ENCODE measurements at places on chromosomes 6 and 20.
A peak's percentile ranks its signal among the peaks of the same experiment; 100 is the strongest.

GRCh38 chr6:12709556-12710232, 6.9 kb upstream of the PHACTR1 start:
- no peak for DNase-seq

DNA sequence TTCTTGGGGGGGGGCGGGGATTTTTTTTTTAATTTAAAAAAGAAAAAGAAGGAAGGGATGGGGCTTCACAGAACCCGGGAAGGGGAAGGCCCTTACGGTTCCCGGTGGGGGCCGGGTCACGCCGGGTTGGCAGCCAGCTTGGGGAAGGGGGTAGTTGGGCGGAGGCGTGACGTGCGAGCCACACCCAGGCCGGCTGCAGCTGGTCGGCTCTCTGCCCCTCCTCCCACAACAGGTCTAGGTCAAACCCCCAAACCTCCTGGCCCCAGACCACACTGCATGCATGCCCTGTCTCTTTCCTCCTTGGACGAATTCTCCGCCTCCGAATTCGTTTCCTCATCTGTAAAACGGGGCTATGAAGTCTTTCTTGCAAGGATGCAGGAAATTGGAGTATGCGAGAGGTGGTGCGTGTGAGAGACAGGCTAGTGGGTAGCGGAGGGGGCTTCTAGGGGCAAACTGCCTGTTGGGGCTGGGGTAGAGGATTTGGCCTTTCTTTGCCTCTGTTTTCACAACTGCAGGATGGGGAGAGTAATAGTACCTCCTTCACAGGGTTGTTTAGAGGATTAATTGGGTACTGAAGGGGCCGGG, 828 bp downstream of the HCK start:
- peak; percentile 80 for DNase-seq

DNA sequence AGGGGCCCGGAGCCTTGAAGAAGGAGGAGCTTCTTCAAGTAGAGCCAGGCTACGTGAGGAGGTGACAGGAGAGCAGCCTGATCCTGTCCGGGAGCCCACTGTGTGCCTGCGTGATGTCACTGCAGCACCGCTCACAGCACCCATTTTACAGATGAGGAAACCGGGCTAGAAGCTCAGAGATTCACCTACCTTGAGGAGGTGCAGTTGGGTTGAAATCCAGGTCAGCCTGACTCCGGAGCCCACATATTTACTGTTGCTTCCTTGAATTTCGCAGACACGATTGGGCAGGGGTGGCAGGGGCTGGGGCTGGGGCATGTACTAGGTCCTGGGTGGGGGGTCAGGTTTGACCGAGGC, 12.5 kb downstream of the VSTM2L start:
- DNase-seq: no peak

DNA sequence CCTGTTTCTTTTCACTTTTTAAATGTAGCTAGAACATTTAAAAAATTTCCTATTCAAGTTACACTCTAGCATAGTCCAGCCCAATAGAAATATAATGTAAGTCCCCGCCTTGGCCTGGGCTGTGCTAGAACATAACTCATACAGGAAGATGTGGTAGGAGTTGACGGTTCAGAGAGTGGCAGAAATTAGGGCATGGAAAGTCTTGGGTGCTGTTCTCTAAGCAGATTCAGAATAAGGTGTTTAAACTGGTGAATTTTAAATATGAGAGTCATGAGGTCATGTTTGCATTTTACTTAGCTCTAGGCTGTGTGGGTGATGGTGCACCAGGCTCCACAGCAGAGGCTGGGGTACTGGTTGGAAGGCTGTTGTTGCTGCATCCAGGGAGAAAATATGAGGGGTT, 256.5 kb downstream of the FARS2 start:
- no peak for DNase-seq

GRCh38 chr20:32316667-32317066, 39.2 kb downstream of the KIF3B start:
- DNase-seq: no peak

DNA sequence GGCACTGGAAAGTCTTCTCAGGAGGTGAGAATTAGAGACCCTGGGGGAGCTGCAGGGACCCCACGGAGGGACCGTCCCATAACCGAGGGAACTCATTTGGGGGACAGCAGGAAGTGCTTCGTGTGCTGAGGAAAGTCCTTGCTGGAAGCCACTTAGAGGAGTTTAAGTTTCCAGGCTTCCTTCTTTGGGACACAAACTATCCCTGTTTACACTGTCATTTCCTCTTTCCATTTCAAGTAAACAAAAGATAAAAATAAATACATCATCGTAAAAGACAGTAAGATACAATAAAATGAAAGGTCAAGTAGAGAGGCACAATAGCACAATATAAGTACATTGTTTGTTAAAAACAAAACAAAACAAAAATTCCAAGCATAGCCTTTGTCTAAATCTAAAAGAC, 101.2 kb downstream of the TTLL2 start:
- no peak for DNase-seq

DNA sequence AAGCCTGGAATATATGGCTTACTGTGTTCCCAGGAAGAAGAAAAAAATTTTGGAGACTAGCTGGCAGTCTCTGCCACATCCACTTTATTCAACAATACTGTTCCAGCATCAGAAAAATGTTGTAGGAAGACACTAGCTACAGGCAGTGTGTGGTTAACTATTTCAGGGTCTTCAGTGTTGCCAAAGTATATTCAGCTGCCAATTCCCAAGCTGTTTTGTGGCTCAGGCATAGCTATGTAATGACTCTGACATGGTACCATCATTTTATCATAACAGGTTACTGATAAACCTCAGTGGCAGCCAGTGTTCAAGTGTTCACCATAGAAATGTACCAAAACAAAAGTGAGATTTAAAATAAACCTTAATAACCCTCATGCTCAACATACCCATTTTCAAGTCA, 503.1 kb downstream of the ADGRB3 start:
- DNase-seq: no peak

DNA sequence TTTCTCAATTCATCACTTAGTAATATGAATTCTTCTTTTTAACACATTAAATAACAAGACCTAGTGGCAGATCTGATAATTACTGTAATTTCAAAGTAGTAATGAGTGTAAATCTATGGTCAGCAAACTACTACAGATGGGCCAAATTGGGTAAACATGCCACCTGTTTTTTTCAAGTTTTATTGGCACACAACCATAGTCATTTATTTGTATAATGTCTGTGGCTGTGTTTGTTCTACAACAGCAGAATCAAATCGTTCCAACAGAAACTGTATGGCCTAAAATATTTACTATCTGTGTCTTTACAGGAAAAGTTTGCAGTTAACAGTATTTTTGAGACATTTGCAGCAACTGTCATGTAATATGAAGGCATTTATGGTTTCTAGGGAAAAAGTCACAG, 86.1 kb upstream of the EYA2 start:
- no peak for DNase-seq

- no peak for DNase-seq
Measured at GRCh38 chr6:131177996-131178395, 42.7 kb downstream of the AKAP7 start.

- DNase-seq: no peak
Measured at GRCh38 chr6:130369831-130370230, 4.0 kb downstream of the TMEM200A start.

DNA sequence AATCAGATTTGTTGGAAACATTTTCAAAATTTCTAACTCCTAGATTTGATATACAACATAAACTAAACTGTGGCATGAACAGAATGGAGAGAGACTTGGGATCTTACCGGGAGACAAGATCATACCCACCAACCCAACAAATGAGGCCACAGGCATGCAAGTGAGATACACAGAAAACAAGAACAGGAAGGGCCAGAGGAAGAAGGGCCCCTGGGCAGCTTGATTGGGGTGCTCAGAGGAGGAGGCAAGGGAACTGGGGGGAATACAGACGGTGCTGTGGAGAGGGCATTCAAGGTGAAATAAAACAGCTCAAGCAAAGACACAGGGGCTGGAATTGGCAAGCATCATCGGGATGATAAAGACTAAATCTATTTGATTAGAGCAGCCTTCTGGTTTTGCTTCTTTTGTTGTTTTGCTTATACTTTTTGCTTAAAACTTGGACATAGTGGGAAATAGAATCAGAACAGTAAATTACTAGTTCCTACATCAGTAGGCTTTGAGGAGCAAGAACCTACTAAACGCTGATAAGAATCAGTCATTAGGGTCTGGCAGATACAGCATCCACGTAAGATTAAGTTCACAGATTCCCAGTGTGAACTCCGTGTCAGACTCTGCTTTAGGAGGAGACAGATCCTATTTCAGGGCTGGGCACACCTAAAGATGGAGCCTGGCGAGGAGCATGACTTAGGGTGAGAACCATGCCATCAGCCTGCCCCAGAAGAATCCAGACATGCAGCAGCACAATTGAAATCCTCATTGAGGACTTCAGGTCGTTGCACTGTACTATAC, 3.5 kb upstream of the RAMACL start:
- no peak for DNase-seq

- DNase-seq: no peak
Measured at GRCh38 chr20:8571611-8572010, 439.5 kb downstream of the PLCB1 start.

- peak; percentile 93 for DNase-seq
Measured at GRCh38 chr6:31945507-31946369, at the start of gene CFB. Gene CFB (plus strand): TSS chr6:31946095. CDS start chr6:31946222, 127 bp downstream.

GRCh38 chr6:113476937-113477839, 380.0 kb upstream of the MARCKS start:
- DNase-seq: no peak

GRCh38 chr20:5357946-5358345, 41.2 kb upstream of the PROKR2 start:
- no peak for DNase-seq

DNA sequence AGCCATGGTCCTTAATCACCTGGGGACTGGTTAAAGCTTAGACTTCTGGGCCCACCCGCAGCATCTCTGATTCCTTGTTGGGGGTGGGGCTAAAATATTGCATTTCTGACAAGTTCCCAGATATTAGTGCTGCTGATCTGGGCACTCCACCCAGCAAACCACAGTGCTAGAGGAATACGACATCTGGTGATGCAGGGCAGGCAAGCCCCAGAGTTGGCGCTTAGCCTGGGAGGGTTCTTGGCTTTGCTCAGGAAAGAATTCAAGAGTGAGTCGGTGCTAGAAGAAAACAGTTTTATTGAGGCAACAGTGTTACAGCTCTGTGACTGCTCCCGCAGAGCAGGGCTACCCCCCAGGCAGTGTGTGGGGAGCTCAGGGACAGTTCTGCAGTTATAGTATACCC, 210.7 kb downstream of the TFAP2C start:
- DNase-seq: peak; percentile 91
